ENCODE measurements at places on chromosomes 2 and 18.

DNA sequence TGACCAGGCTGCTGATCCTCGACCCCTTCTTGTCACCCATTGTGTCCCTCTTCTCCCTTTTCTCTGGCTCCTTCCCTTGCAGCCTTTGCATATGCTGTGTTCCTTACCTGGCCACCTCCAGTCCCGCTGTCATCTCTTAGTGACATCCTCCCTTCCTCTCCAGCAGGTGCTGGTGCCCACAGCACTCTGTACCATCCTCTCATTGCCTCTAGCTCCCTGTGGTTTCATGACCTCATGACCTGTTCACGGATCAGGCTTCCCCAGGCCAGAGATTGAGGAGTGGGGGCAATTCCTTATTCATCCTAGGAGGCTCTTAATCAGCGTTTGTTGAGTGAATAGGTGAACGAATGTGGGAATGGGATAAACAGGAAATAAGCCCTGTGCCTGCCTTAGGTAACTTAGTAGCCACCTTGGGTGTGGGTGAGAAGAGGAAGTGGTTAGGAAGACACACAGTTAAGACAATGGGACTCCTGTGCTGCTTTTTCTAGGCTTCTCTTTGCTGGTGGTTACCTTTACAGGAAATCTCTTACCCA, 35.5 kb downstream of the ITGA6 start:
- DNase-seq = no peak

DNA sequence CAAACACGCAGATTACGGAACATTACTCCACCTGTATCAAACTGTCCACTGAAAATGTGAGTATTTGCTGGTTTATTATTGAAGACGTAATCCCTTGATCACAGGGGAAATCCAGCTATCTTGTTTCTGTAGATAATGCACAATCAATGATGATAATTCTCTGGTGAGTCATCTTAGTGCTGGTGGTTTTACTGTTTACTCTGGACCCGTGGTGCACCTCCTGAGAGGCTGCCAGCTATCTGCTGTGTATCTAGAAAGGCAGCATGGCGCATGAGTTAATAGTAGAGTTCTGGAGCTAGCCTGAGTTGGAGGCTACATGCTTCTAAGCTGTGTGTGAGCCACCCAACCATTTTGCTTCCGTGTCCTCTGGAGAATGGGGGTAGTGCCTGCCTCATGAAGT, 6.5 kb downstream of the NCAPH start:
- DNase-seq = no peak

- peak; percentile 20 for DNase-seq
These were observed 758 bp downstream of the RIF1 start for GRCh38 chr2:151410485-151410834.

GRCh38 chr2:3289171-3289515, 88.5 kb downstream of the EIPR1 start:
- no peak for DNase-seq

GRCh38 chr2:45899926-45900325, 248.5 kb downstream of the PRKCE start:
- DNase-seq = no peak

DNA sequence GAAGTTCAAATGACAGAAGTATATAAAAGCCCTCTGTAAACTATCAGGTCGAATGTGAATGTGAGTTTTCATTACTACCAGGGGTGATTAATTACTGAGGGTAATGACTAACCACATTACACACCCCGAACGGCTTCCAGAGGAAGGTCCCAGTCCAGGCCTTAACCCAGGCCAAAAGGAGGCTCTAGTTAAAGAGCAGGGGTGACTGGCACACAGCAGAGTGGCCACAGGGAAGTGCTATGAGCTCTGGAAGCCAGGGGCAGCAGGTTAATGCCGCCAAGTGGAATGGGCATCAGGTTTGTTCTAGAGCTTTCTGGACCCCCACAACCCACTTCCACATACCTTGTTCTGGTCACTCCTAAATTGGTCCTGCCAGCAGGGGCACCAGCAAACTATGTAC, 87.7 kb downstream of the BCL11A start:
- no peak for DNase-seq

- no peak for DNase-seq
These were observed 95.0 kb downstream of the MBP start for GRCh38 chr18:77037567-77037966.

DNA sequence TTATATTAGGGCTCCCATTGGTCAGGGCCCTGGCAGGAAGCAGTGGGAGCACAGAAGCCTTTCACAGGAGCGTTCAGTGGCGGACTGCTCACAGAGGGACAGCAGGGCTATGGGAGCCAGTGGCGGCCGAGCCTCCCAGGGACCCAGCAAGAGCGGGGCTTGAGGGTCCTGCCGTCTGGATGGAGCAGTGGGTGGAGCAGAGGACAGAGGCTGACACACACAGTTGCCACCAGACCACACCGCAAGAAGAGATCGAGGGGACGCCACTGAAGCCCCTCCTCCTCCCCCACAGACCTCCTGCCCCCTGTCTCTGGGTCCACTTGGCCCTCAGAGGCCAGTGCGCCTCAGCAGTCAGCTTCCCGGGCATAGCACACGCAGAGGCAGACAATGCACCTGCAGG, 39.3 kb downstream of the SALL3 start:
- DNase-seq = no peak

DNA sequence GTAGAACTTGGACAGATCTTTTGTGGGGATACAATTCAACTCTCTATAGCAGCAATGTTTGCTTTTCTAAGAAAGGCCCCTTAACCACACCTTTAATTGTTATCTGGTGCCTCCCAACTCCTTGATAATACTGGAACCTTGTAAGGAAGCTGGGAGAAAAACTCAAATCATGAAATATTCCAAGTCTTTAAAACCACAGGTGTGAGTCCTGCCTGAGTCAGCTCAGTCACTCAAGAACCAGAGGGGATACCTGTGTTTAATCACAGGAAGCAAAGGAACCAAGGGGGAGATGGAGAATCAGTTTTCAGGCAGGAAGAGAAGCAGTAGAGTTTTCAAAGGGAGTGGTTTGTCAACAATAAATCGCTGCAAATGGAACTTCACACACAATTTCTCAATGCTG, 159.9 kb downstream of the LAMA3 start:
- DNase-seq = no peak

DNA sequence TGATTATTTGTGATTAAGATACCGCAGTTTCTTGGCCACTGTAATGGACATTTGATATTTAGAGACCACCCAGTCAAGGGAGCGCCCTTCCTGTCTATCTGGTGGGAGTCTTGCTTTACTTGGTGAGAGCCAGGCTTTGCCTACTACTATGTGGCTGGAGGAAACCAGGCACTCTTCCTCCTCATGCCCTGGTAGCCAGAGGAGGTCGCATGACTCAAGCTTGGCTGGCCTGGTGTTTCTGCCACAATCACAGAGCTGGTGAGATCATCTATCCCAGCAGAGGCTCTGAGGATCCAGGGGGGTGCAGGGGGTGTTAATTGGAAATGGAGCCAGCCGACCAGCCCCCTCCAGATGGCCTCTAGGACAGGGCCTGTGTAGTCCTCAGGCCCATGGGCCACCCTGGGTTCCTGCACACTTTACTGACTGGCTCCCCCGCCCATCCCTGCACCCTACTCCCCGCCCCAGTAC, 46.8 kb upstream of the BIN1 start:
- no peak for DNase-seq

GRCh38 chr18:9048808-9049494, 53.5 kb upstream of the NDUFV2 start:
- DNase-seq = no peak

DNA sequence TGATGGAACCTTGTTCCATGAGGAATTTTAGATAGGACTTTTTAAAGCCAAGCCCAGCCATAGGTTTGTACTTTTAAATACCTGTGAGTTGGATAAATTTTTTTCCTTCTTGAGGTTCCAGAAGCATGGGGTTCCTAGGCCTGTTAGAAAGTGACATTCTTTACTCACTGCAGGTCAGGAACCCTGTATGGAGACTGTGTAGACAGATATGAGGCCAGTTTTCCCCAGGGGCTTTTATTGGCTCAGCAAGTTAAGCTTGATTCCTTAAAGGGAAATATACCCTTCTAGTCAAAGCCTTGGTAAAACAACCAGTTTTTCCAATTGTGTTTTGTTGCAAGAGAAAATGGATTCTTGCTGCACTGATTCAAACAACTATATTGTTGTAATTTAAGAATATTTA, 38.4 kb upstream of the GMCL1 start:
- no peak for DNase-seq

- DNase-seq = no peak
These were observed 33.6 kb downstream of the NCAPH start for GRCh38 chr2:96369186-96369585.

GRCh38 chr2:64127119-64127518, 17.1 kb downstream of the PELI1 start:
- no peak for DNase-seq

DNA sequence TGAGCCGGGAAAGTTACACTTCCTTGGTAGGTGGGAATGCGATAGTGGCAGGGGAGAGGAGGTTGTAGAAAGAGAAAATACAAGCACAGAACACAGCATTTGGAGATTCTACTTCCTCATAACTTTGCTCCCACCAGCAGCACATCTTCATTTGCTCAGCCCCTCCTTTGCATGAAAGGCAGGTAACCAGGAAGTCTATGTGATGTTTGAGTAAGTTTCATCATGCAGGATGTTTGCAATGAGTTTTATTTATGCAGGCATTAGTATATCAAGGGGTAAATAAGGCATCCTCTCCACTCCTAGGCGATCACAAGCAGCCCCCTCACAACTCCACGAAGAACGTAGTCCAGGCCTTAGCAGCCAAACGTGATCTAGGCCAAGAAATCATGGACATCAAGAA, 5.0 kb downstream of the RNF152 start:
- DNase-seq = no peak

DNA sequence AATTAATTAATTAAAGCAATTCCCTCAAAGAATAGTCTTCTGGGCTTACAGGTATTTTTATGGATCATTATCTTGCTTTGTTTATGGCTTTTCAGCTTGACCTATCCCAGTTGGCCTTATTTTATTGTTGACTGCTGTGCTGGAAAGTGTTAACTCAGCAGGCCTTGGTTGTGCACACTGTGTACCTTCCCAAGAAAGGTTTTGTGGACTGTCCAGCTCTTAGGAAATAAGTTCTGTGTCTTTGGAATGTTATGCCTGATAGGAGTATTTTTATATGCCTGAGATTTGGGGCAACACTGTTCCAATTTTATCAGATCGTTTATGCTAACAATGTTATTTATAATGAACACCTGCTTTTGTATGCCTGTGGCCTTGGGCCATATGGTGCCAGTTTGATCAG, 671.9 kb upstream of the ZNF804A start:
- no peak for DNase-seq

DNA sequence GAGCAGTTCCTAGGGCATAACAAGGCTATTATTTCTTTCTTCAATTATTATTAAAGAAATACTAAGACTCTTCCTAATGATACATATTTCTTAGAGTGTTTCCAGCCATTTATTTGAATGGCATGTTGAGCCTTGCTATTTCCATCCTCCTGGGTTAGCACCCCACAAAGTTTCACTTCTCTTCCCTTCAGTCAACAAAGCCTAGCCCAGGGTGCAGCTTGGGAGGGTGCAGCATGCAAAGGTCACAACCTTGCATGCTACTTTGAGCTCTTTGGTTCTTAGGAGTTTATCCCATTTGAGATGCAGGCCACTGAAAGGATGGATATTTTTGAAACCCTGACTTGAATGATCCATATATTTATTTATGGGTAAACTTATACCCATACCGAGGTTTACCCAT, 454.4 kb upstream of the MEIS1 start:
- no peak for DNase-seq

DNA sequence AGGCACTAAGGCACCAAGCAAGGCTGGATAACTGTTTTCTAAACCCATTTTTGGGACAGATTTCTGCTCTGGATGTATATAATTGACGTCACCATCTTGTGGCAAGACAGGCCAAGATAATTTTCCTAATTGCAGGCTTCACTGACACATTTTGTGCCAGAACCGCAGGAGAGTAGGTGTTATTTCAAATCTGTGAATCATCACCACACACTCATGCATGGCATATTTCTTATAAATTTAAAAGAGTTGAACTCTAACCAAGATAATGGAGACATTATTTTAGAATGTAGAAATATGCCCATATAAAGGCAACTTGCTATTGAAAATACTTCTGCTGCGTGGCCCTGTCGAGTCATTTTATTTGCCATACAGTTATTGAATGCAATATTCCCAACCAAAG, 68.3 kb upstream of the ACYP2 start:
- no peak for DNase-seq

DNA sequence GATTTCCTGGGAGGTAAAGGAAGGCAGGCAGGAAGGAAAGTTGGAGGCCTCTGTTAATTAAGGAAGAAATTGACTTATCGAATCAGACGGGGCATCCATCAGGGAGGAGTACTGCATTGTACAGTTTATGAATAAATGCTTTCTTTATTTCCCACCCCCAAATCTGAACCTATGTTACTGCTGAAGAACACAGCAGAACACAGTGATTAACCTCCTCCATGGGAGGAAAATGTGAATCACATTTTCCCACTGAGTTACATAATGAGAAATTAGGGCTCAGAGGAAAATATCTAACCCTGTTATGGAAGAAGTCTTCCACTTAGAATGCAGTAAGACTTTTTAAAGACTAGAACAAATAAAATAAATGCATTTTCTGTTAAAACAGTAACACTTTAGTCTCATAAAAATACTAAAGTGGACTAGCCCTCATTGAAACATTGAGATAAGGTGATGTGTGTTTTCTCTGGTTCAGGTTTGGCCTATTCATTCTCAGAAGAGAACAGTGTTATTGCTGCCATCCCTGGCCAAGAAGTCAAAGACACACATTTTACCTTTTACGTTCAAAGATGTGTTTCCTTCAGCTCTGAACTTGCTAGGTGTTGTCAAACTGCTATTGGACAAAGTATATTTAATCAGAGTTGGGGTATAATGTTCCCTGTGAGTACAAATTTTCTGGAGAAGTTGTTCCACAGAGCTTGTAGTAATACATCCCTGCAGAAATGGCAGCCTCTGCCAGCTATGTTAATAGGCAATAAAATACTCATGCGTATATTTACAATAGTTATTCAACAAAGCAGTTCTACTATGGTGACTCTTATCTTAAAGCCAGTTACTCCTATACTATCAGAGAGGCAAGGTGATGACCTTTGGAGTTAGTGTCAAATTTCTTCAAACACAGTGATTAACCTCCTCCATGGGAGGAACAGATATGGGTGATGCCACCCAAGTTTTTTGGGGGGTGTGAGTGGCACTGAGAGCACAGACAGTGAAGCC, 11.1 kb downstream of the DNAH6 start:
- no peak for DNase-seq

DNA sequence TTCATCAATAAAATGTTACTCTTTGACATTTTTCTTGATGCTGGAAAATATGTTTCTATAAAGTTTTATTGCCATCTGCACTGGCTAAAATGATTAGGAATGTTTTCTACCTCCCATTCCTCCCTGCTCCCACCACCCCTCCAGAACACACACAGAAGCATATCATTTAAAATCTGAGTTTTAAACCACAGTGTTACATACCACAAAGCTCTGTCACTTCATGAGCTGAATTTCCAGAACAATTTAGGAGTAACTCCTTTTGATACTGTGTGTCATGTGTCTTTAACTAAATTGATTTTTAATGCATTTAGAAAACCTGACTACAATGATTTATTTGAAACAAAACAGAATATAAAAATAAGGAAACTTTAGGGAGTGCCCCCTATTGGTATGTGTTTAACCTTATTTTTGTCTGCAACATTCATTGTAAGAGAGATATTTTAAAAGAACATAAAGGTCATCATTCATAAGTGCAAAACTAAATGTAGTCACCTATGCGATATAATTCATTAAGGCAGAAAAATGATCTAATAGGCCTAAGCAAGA, 52.0 kb downstream of the FEZ2 start:
- DNase-seq = no peak

Data from stimulated activated CD4-positive, alpha-beta T cell treated with anti-CD3 and anti-CD28 coated beads, Interleukin-1b, Interleukin-23, amount 100 ng/mL, for 1 hour (primary cell).